Epithelial cell of proximal tubule (primary cell): ENCODE measurements at places on chromosomes 4 and X. TPM values are rescaled to one million over a fixed set of nuclear protein-coding genes. Genes with fewer than 3 reads are reported as not detected.

The TMEM144 gene
- 2.9 and 3.5 TPM in 2 replicates for total RNA-seq

The NPFFR2 gene
- total RNA-seq, result 3.4 and 3.6 TPM in 2 replicates

The PPP1R2C gene
- not detected in 2 replicates for total RNA-seq

The MOSPD2 gene
- total RNA-seq, result 6.8 and 9.9 TPM in 2 replicates

The AFM gene
- total RNA-seq, result not detected in 2 replicates

The CT83 gene
- not detected in 2 replicates for total RNA-seq

The TLR10 gene
- not detected in 2 replicates for total RNA-seq

The JADE3 gene
- total RNA-seq, result 3.7 and 4.5 TPM in 2 replicates

The CT45A2 gene
- not detected in 2 replicates for total RNA-seq

The GLRB gene
- 6.6 and 15.8 TPM in 2 replicates for total RNA-seq

The HERC6 gene
- 2.4 and 5.4 TPM in 2 replicates for total RNA-seq

The NAP1L5 gene
- total RNA-seq, result 1.4 and 3.5 TPM in 2 replicates

The RADX gene
- total RNA-seq, result 1.4 and 1.6 TPM in 2 replicates

The FGF16 gene
- total RNA-seq, result 1.5 TPM in 1 of 2 replicates, not detected in the other

The HHIP gene
- total RNA-seq, result 0.92 and 1.7 TPM in 2 replicates

The HOPX gene
- 1.6 TPM in 1 of 2 replicates, not detected in the other for total RNA-seq

The ELF2 gene
- total RNA-seq, result 17.1 and 24.1 TPM in 2 replicates

The AADAT gene
- 12.5 and 17.4 TPM in 2 replicates for total RNA-seq

The OPHN1 gene
- 2.8 and 3.7 TPM in 2 replicates for total RNA-seq

The TRIML2 gene
- total RNA-seq, result not detected in 2 replicates

The CC2D2A gene
- 15.2 and 15.8 TPM in 2 replicates for total RNA-seq

The SPACA5 gene
- total RNA-seq, result 0.51 TPM in 1 of 2 replicates, not detected in the other

The GRIA3 gene
- total RNA-seq, result under 0.01 and 0.80 TPM in 2 replicates

The DMRTC1B gene
- total RNA-seq, result not detected in 2 replicates

The MTMR8 gene
- 0.12 and 2.4 TPM in 2 replicates for total RNA-seq

The HDAC8 gene
- 13.2 and 14.0 TPM in 2 replicates for total RNA-seq

The SPOCK3 gene
- 0.06 and 0.22 TPM in 2 replicates for total RNA-seq

The NDUFB11 gene
- 83.4 and 90.5 TPM in 2 replicates for total RNA-seq

The AMTN gene
- not detected in 2 replicates for total RNA-seq

The IL2 gene
- not detected in 2 replicates for total RNA-seq

The NUDT10 gene
- 3.0 and 3.2 TPM in 2 replicates for total RNA-seq

The ANOS1 gene
- 1.3 and 2.3 TPM in 2 replicates for total RNA-seq

The RAB39B gene
- total RNA-seq, result 0.36 TPM in 1 of 2 replicates, not detected in the other

The CYLC1 gene
- total RNA-seq, result not detected in 2 replicates

The HPGDS gene
- not detected in 2 replicates for total RNA-seq

The CENPE gene
- 23.4 and 24.3 TPM in 2 replicates for total RNA-seq

The FMR1 gene
- total RNA-seq, result 11.9 and 19.2 TPM in 2 replicates
